CD4-positive, alpha-beta T cell (primary cell): ENCODE measurements at places on chromosomes 6 and 20. TPM values are rescaled to one million over a fixed set of nuclear protein-coding genes. Genes with fewer than 3 reads are reported as not detected.

GRCh38 chr20:62362991-62363919 is 3.9 kb downstream of the LAMA5 start:
- no peak overlapping the region for H3K4me3 ChIP-seq
- peaks cover 21% of the 10 kb centered on the region for H3K4me1 ChIP-seq
- H3K27ac ChIP-seq: no peak overlapping the region
- H3K27me3 ChIP-seq: peaks cover 31% of the 10 kb centered on the region
- H3K36me3 ChIP-seq: no peaks in the 10 kb centered on the region

CYP21A2 gene
- total RNA-seq: 0.36 TPM

DNA sequence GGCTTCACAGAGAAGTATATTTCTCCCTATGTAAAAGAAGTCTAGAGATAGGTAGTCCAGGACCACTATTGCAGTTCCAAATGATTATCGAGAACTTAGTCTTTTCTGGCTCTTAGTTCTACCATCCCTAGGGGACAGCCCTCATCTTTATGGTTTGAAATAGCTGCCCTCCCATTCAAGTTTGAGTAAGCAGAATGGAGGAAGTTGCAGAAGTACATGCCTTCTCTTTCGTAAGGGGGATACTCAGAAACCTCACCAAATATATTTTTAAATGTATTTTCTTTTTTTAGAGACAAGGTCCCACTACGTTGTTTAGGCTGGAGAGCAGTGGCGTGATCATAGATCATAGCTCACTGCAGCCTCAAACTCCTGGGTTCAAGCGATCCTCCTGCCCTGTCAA is 236.8 kb upstream of the RREB1 start:
- H3K4me1 ChIP-seq: no peaks in the 10 kb centered on the region
- H3K27me3 ChIP-seq: no peaks in the 10 kb centered on the region

EYA4 gene
- not detected for total RNA-seq

DNA sequence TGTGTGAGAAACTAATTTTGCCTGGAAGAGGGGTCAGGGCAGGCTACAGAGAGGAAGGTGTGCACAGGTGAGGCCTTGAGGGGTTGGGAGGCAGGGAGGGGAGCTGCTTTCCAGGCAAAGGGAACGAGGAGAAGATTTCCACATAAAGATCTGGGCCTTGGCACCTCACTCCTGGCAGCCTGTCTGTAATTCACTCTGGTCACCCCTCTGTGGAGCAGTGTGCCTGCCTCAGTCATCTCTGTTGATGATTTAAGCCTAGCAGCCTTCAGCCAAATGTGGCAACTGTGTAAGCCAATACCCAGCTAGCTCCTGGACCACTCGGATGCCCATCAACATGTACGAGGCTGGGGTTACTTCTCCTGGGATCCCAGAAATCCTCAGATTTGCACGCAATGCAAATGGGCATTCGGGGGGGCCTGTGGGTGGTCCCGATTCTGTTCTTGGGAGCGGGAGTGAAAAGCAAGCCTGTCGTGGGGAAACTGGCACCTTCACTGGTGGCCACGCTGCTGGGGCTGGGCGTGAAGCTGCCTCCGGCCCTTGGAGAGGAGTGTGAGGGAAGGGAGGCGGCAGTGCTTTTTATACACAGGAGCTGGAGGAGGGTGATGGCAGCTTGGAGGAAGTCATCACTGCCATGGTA is 360.4 kb downstream of the ZFAND3 start:
- no peak for DNase-seq
- no peaks in the 10 kb centered on the region for H3K27me3 ChIP-seq
- H3K4me3 ChIP-seq: no peak overlapping the region
- H3K36me3 ChIP-seq: peaks cover 6% of the 10 kb centered on the region
- no peak overlapping the region for H3K27ac ChIP-seq

MBOAT1 gene
- 18.5 TPM for total RNA-seq

CTAGE9 gene
- total RNA-seq: not detected

DNA sequence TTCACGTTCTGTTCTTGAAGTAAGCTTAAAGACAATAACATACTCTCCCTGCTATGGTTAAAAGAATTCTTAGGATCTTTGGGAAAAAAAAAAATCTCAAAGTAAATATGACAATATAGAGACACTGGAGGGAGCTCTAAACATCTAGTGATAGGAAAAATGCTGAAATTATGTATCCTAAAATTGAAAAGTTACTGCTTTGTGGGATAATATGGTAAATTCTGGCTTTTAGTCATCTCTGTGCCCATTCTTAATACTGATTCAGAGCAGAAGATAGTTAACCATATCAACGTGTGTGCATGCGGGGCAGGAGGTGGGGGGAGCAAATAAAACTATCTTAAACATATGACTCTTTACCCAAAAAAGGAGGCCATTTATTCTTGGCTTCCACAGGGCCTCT is 165.4 kb downstream of the GMPR start:
- H3K4me3 ChIP-seq: no peak overlapping the region
- DNase-seq: no peak
- no peak overlapping the region for H3K27ac ChIP-seq
- H3K4me1 ChIP-seq: no peaks in the 10 kb centered on the region
- no peaks in the 10 kb centered on the region for H3K27me3 ChIP-seq

GRCh38 chr20:38726804-38727606 is 2.7 kb downstream of the SLC32A1 start:
- no peak for DNase-seq
- no peaks in the 10 kb centered on the region for H3K36me3 ChIP-seq
- H3K4me1 ChIP-seq: peaks cover 87% of the 10 kb centered on the region

EYA2 gene
- total RNA-seq: not detected
